Foreskin keratinocyte (primary cell): ENCODE measurements at places on chromosomes 1 and 21.

- no peak for DNase-seq
Observed at GRCh38 chr1:184078564-184079249, 27.2 kb downstream of the TSEN15 start.

DNA sequence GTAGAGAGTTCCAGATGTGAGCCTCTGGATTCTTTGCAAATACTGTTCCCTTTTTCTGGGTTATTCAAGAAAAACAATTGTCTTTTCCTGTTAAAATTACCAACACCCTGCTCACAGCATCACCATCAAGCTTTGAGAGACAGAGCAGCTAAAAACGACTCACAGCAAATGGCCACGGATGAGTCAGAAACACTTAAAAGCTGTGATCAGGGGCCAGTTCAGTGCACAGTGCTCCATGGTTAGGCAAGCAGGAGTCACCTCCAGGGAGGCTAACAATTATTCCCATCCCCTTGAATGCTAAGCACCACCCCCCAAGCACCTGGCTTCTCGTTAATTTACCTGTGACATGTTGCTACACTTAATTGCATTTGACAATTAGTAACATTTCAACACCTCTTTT lies 128.4 kb upstream of the CAMK1G start:
- peak; percentile 29 for DNase-seq

DNA sequence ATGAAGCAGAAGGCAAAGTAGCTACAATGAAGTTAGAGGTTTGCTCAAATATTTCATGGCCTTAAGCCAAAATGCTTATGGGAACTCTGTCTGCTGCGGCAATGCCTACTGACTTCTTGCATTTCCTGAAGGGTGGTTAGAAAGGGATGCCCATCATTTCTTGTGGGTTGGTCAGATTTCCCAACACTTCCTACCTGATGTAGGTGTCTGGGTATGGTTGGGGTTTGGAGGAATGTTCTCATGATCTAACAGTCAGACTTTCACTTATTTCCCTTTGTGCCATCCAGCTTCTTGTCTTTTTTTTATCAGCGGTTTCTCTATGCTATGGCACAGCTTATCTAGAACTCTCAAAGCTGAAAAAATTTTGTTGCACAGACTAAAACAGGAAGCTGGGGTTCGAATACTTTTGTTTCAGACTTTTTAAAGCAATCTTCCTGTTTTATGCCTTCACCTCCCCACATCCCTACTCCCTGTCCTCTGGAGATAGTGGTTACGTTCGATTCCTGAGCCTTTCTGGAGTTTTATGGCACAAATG lies 307.7 kb downstream of the USP25 start:
- peak; percentile 90 for DNase-seq

- no peak for DNase-seq
Observed at GRCh38 chr21:21010698-21011097, 12.5 kb downstream of the NCAM2 start.

GRCh38 chr1:228378873-228379460 lies 27.7 kb downstream of the TRIM11 start:
- DNase-seq: no peak

GRCh38 chr1:112603541-112603940 lies 15.4 kb downstream of the ST7L start:
- DNase-seq: no peak

DNA sequence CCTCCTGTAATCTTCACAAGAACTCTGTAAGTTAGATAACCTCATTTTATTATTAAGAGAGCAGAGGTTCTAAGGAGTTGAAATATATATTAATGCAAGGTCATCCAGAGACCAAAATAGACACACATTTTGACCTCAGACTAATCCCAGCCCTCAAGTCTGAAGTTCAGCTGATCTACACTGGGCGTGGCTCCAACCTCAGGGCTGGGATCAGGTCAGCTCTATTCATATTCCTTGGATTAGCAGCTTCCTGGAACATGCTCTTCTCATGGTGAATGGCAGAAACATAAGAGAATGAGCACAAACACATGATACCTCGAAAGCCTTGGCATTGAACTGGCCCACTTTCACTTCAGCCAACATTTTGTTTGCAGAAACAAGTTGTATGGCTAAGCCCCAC lies 200.8 kb upstream of the ST6GALNAC5 start:
- no peak for DNase-seq

DNA sequence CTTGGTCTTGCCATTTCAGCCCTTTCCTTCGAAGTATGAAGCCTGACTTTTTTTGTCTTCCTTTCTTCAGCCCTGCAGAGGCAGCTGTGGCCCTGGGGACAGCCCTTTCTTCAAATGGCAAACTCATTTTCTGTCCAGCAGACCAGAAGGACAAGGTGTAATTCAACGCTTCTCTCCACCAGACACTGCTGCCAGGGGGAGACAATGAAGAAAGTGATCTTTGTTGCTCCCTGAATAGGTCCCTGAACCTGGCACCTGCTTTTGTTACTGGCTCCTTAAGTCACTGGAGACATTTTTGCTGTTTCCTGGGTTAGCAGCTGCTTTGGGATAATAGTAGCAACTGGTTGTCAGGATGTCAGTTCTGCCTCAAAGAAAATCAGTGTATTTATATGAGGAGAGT lies 50.8 kb upstream of the MACF1 start:
- DNase-seq: no peak

- no peak for DNase-seq
Observed at GRCh38 chr1:15706751-15707150, 22.6 kb downstream of the PLEKHM2 start.

DNA sequence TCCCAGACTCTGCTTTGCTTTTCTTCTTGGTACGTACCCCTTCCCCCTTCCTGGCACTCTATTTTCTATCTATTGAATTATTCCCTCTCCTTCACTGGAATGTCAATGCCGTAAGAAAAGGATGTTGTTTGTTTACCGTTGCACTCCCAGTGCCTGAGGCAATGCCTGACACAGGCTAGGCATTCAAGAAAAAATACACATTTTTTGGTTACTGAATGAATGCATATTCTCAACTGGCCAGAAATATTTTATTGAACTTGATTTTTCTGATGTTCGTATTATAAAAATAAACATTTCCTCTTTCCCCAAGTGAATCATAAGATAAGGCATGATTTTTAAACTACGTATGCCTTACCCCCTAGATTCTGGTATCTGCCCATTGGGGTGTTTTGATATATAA lies 41.2 kb downstream of the GNG12 start:
- no peak for DNase-seq

DNA sequence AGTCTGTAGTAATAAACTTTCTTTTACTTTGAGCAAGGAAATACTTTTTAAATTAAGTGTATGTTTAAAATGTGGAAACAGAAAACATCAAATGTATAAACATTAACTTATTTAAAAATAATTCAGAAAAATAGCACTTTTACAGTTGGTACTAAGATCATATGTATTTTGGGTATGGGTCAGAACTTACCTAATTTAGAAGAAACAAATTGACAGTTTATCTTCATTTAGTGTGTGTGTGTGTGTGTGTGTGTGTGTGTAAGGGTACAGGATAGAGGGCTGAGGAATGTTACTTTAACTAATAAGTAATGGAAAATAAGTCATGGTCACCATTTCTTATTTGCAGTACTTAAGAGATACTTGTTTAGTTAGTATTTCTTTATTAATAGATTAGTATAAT lies 3.3 kb downstream of the MAN1A2 start:
- DNase-seq: no peak

GRCh38 chr1:160975026-160975425 lies 20.4 kb upstream of the ITLN2 start:
- no peak for DNase-seq

DNA sequence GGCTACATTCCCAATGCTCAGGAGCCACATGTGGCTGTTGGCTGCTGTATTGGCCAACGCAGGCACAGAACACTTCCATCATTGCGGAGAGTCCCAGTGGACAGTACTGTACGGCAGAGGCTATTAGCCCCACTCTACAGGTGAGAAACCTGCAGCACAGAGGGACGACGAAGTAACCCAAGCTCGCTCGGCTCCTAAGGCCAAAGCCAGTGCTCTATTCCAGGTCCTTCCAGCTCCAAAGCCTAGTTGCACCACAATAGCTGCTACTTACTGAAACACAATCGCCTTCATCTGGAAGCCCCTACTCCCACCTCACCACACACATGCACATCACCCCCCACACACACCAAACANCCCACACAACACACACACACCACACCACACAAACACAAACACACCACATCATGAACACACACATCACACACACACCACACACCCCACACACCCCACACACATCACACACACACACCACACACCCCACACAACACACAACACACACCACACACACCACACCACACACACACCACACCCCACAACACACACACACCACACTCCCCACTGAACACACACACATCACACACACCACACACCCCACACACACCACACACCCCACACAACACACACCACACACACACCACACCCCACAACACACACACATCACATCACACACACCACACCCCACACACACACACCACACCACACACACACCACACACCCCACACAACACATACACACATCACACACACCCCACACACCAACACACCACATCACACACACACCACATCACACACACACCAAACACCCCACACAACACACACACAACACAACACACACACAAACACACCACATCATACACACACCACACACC lies 3.2 kb downstream of the LYPD8 start:
- no peak for DNase-seq

DNA sequence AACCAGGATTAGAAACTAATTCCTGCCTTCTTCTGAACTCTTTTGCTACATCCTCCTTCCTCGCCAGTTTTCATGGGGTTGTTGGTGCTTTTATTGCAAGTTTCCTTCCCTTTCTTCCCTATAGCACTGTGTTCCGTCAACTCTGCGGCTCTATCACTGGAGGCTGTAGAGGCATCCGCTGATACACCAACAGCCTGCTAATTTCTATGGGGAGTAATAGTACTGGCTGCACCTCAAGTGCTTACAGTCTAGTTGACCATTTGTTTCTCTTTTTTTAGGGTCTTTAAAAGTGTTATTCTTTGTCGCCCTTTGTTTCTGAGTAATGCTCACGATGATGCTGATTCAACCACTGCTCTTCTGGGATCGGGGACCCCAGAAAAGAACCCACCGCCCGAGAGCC lies 746 bp downstream of the MIS18A start:
- no peak for DNase-seq

- DNase-seq: no peak
Observed at GRCh38 chr1:232426801-232427200, 203.1 kb downstream of the SIPA1L2 start.

GRCh38 chr1:53519421-53519820 lies 60.2 kb downstream of the DMRTB1 start:
- DNase-seq: no peak

DNA sequence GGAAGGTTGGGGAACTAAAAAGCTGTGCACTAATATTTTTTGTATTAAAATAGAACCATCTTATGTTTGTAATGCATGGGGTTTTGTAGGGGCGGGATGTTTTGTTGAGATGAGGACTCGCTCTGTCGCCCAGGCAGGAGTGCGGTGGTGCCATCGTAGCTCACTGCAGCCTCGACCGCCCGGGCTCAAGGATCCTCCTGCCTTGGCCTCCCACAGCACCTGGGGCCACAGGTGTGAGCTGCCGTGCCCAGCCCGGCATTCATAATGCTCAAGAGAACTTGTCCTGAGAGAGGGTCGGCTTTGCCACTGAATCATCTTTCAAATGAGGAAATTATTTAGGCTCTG lies 3.0 kb upstream of the C1orf159 start:
- no peak for DNase-seq

DNA sequence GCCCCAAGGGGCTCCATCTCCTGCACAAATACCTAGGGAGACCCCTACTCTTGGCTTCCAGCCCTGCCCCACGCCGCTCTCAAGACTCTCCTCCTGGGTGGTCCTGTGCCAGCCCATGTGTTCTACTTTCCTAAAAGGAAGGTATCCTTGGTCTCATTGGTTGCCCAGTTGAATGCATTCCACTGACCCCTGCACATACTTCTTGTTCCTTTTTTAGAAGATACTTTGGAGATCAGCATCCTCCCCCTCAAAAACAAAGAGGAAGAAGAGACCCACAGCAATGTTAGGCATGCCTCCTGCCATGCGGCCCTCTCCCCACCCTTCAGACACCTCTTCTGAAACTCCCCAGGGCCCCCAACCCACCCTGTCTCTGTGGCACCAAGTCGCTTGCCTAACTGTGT lies 4.1 kb downstream of the SLAMF9 start:
- DNase-seq: no peak

DNA sequence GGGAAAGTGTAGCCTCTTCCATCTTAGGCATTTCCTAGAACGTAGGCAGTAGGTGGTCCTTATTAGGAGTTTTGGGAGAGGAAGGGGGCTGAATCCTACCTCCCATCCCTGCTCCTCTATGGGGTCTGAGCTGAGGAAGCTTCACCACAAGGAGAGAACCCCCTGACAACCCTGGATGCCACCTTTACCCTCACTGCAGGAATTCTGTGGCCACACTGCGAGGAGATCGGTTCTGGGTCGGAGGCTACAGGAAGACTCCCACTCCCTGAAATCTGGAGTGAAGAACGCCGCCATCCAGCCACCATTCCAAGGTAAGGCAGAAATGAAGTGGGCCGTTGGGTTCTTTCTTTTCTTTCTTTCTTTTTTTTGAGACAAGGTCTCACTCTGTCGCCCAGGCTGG lies 1.5 kb downstream of the MX1 start:
- DNase-seq: no peak

GRCh38 chr1:16122916-16123315 lies 33.0 kb downstream of the EPHA2 start:
- peak; percentile 49 for DNase-seq

- peak; percentile 63 for DNase-seq
Observed at GRCh38 chr1:58432851-58433668, 113.5 kb downstream of the OMA1 start.

DNA sequence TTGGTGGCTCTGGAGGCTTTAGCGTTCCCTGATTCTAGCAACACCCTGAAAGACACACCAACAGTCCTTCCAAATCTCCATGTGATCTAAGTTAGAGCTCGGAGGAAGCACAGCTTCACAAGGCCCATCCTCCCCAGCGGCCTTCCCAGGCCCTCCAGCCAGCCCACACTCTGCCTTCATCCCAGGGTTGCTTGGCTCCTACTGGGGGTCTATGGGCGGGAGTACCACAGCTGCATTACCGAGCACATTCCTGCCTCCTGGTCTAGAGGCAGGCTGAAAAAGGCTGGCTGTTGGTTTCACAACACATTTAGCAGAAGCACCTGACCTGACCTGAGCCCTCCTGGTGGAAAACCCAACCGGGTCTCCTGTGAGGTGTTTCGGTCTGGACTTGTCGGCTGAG lies 54.7 kb upstream of the TRIM67 start:
- DNase-seq: no peak

GRCh38 chr1:100786870-100787269 lies 67.3 kb downstream of the VCAM1 start:
- no peak for DNase-seq
